ENCODE measurements at places on chromosomes 4 and X.

DNA sequence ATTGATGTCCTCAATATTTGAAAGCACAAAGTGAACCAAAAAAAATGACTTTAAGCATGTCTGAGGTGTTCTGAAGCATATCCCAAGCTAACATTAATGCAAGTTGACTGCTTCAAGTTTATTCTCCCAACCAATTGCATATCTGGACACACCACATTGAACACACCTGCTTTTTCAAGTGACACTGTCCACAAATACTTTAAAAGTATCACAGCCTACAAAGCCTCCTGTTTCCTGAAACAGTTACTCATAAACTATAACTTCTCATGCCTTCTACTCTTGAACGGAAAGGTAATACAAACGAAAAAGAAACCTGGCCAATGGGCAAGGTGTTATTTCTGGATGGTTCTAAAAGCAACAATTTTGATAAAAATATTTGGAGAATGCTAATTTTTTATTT lies 1.1 kb downstream of the CDKL2 start:
- DNase-seq, result peak; percentile 55

DNA sequence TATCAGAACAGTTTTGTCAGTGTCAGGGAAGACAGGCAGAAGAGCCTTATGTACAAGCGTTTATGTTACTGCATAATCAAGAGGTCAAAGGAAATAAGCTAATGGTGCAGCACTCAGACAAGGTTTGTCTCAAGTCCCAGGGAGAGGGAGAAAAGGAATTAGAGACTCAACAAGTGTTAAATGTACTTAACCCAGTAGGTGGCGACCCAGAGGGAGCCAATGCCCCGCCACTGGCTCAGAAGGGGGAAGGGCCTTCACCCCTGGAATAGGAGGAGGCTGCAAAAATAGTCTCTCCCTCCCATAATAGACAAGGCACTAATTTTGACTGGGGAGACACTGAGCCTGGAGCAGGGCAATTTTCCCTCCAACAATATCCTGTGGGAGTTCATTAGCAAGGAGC lies 14.1 kb upstream of the PAPSS1 start:
- DNase-seq, result no peak

DNA sequence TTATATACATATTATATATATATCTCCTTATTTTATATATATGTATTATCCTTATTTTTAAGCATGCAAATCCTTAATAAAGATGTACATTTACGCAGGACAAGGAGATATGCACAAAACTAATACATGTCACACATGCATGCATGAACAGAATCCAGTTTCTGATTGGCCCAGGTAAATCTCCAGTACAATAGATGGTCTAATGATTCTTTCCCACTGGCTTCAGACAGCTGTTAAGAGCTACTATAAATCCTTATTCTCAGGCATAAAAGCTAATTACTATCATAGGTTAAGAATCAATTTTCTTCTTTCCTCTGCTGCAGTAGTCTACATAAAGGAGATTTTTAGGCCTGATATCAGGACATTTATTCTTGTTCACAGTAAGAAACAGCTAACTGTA lies 689.8 kb downstream of the KCTD8 start:
- no peak for DNase-seq

- DNase-seq, result no peak
Measured at GRCh38 chr4:24256547-24256946, 327.8 kb downstream of the DHX15 start.

DNA sequence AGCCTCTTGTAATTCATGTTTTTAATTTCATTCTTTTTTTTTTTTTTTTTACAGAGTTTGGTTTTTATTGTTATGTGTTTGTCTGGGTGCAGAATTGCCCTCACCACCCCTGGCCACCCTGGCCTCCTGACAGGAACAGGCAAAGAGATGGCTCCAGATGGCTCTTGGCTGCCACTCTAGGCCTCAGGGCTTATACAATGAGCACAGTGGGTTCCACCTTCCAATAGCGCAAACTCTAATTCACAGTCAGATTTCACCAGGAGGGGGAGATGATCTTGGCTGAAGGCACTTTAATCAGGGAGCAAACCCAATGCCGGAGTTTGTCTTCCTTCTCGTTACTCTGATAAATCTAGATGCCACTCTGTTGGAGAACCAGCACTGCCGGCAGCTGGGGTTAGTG lies 24.8 kb downstream of the CPE start:
- no peak for DNase-seq

- no peak for DNase-seq
Measured at GRCh38 chr4:150515135-150515534, 66.8 kb upstream of the MAB21L2 start.

GRCh38 chr4:162874748-162875147 lies 291.9 kb downstream of the NAF1 start:
- DNase-seq, result no peak

DNA sequence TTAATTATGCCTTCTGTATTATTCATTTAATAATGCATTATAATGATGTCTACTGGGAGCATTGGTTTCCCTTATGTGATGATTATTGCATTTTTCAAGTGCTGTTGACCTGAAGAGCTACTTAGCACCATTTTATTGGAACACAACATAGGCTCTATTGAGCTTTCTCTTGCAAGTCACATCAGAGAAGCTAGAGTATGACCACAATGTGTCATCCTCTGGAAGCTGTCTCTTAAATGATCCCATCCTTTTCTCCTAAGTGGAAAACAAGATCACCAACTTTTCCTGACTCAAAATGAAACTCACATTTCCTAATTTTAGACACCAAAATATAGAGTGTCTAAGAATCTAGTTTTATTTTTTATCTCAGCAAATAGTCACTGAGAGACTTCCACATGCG lies 1451.9 kb downstream of the PCDH7 start:
- no peak for DNase-seq

DNA sequence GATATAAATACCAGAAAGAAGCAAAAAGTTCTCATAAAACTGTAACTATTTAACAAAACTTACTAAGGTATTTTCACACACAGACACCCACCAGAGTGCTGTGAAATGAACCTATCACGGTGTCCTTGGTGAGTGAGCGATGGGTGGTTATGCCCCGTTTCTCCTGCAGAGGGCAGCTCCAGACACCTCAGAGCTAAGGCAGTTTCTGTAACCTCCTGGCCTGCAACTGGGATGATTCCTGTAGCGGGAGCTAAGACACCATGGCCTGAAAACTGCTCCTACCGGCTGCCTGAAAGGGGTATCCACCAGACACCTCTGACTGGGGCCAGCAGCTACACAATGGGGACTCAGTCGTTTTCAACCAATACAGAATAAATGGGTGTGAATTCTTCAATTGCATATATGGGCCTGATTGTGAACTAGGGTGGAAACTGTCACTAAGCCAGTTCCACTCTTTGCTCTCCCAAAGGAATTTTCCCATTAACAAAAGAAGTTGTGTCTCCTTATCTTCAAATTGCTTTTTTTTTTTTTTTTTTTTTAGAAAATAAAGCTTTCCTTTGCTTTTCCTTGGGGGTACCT lies 2375.8 kb upstream of the TENM3 start:
- peak; percentile 31 for DNase-seq

DNA sequence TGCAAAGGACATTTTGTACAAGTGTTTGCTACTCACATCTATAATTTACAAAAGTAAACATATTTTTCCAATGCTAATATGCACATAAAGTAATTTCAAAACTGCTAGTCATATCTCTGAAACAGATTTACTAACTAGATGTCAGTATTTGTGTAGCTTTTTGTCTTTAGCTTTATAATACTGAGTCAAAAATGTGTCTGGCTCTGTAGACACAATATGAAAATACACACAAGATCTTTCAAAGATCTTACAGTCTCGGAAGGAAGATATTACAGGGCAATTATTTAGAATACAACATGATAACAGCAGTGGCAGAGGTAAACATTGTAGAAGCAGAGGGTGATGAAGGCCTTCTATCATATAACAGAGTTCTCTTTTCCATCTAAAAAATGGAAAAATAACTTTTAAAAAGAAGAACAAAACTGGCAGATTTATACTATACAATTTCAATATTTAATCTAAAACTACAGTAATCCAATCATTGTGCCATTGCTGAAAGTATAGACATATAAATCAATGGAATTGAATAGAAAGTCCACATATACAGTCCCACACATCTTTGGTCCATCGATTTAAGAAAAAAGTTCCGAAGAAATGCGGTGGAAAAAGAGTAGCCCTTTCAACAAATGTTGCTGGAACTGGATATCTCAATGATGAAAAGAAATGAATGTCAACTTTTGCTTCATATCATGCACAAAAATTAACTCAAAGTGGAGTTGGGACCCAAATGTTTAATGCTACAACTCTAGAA lies 29.4 kb downstream of the ARAP2 start:
- DNase-seq, result no peak

- no peak for DNase-seq
Measured at GRCh38 chr4:122705547-122706117, 26.9 kb upstream of the BBS12 start.

- no peak for DNase-seq
Measured at GRCh38 chr4:99654361-99654761, 3.3 kb downstream of the C4orf54 start.

GRCh38 chr4:130178106-130178505 lies 1082.2 kb downstream of the C4orf33 start:
- DNase-seq, result no peak

GRCh38 chrX:84047339-84047738 lies 140.7 kb downstream of the RPS6KA6 start:
- DNase-seq, result no peak

- peak; percentile 79 for DNase-seq
Measured at GRCh38 chr4:83855044-83855443, 319.1 kb downstream of the GPAT3 start.

- DNase-seq, result no peak
Measured at GRCh38 chrX:70434914-70435586, 9.6 kb upstream of the DLG3 start.

- no peak for DNase-seq
Measured at GRCh38 chr4:118797558-118798142, 38.3 kb downstream of the SEC24D start.

DNA sequence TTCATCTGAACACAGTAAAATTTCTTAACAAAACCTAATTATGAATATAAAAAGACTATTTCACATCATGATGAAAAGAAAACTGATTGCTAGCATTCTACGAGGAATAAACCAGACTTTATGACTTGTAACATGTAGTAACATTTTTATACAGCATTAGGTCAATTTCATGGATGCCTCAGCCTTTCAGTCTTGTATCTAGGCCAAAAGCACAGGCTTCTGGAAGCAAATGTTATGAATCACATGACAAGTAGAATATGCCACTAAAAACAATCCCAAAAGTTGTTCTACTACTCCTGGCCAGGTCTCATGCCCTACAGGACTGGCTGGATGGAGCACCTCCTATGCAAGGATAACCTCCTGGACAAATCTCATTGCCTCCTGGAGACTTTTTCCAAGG lies 101.2 kb downstream of the ARHGAP6 start:
- DNase-seq, result no peak

DNA sequence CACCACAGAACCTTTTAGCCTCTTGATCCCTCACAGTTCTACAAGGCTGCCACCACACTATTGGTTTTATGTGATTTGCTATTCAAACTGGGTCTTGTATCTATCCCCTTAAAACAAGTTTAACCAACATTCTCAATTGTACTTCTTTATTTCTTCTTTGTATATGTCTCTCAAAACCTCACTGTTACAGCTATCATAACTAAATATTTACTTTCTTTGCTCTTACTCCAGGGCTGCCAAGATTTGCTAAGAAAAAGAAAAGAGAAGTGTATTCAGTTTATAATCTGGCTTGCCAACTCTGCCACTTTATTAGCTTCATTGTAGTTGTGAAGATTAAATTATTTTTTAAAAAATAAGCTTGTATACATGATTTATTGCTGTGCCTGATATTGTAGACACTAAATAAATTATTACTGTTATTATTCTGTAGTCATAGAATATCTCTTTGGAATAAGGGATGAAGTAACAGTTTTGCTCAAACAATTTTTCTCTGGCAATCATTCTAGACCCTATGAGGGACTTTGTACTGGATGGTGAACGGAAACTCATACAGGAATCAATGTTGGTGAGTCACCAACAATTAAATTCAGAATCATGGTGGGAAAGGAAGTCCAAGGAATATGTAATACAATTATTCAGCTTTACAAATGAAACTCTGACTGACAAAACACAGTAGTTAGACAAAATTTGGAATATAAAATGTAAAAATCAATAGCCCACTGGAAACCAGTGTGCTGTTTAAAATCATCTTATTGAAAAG lies 127.1 kb upstream of the DCAF8L1 start:
- no peak for DNase-seq

- no peak for DNase-seq
Measured at GRCh38 chrX:15441464-15441863, 51.7 kb downstream of the PIR start.

- no peak for DNase-seq
Measured at GRCh38 chr4:112060212-112060611, 85.0 kb upstream of the FAM241A start.

DNA sequence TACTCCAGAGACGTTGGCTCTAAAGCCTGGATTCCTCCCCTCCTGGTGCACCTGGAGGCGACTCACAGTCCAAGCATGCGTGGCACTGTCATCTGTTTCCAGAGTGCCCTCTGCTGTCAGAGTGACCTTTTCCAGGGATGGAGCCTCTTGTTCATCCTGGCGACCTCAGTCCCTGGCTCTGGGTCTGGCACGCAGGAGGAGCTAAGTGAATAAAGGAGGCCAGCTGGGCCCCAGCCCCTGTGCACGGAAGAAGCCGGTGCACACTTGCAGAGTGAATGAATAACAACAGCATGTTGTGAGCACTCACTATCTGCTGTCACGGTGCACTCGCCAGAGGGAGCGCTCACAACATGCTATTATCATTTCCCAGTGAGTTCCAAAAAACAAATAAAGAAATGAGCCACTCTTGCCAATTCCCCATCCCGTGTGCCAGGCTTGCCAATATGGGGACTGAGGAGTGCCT lies 27.8 kb upstream of the PSAPL1 start:
- peak; percentile 32 for DNase-seq

GRCh38 chrX:6667048-6667768 lies 132.3 kb upstream of the VCX3A start:
- DNase-seq, result peak; percentile 2

DNA sequence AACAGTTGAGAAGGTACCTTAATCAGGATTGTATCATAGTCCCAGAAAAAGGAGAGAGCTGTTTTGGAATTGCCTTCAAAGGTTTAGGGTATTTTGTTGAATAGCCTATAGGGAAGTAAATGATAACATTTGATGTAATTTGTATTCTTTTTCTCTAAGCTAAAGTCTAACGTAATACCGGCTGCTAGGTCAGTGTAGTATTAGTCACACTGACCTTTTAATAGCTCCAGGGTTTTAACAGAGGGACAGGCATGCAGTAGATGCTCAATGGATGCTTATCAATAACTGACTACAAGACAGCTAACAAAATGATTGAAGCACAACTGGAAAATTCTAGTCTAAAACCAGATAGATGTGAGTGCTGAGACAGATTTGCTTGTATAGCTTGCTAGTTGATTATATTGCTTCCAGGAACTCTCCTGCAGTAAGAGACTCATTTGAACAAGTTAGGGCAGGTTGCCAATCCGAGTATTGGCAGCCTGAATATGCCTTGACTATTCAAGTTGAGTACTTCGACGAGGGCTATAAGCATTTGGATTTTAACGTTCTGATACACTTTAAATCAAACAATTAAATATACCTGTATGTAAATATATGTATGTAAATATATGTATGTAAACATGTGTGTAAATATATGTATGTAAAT lies 16.5 kb upstream of the PNPLA4 start:
- no peak for DNase-seq

GRCh38 chrX:7091923-7092322 lies 55.6 kb upstream of the STS start:
- DNase-seq, result no peak

Data from Caki2 (cell line).